ENCODE measurements at places on chromosomes 1 and 21.

DNA sequence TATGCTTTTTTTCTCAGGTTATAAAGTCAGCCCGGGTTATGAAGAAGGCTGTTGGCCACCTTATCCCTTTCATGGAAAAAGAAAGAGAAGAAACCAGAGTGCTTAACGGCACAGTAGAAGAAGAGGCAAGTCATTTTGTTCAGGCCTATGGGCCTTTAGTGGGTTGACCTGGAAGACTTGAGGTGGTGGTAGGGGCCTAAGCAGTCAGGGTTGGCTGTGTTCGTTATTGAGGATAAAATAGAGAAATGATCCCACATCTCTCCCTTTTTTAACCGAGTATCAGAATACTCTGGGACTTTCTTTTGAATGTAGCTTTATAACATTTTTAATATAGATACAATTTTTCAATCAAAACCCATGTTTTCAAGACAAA is 67.1 kb downstream of the MTR start:
- H3K4me1 ChIP-seq = peaks cover 5% of the 10 kb centered on the region
- no peaks in the 10 kb centered on the region for H3K27me3 ChIP-seq
- H3K27ac ChIP-seq = no peak overlapping the region
- H3K36me3 ChIP-seq = peaks cover 21% of the 10 kb centered on the region
- no peak for DNase-seq

DNA sequence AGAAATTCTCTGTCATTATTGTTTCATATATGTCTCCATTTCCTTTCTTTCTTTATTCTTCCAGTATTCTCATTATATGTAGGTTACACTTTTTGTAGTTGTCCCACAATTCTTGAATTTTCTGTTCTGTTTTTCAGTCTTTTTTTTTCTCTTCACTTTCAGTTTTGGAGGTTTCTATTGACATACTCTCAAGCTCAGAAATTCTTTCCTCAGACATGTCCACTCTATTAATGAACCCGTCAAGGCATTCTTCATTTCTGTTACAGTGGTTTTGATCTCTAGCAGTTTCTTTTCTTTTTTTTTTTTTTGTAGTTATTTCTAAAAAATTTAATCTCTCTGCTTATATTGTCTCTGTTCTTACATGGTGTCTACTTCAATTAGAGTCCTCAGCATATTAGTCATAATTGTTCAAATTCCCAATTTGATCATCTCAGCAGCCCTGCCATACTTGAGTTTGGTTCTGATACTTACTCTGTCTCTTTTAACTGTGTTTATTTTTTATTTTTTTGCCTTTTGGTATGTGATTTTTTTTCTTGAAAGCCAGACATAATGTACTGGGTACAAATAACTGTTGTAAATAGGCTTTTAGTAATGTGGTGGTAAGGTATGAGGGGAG is 49.5 kb upstream of the KCNK2 start:
- no peaks in the 10 kb centered on the region for H3K36me3 ChIP-seq
- H3K4me1 ChIP-seq = no peaks in the 10 kb centered on the region
- no peak for DNase-seq
- H3K27me3 ChIP-seq = peaks cover 5% of the 10 kb centered on the region
- H3K4me3 ChIP-seq = no peak overlapping the region

DNA sequence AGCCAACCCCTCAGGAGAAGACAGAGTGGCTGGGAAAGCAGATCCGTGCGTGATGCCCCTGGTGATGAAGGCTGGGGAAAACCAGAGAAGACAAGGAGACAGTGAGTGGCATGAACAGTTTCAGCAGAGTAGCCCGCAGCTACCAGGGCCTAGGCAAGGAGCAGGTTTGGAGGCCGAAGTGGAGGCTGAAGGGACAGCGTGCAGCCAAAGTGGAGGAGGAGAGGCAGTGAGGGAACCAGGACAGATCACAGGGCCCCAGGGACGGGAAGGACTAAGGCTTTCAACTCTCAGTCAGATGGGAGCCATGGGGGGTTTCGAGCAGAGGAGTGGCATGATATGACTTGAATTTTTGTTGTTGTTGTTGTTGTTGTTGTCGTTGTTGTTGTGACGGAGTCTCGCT is 59.9 kb upstream of the SELENON start:
- H3K4me1 ChIP-seq = peaks cover 30% of the 10 kb centered on the region
- peaks cover 2% of the 10 kb centered on the region for H3K36me3 ChIP-seq
- no peak for DNase-seq

- no peak for DNase-seq
- H3K27me3 ChIP-seq = peaks cover 77% of the 10 kb centered on the region
- H3K4me3 ChIP-seq = no peak overlapping the region
- H3K36me3 ChIP-seq = peaks cover 3% of the 10 kb centered on the region
Observed at GRCh38 chr1:158013840-158014730, 20.6 kb downstream of the KIRREL1 start.

DNA sequence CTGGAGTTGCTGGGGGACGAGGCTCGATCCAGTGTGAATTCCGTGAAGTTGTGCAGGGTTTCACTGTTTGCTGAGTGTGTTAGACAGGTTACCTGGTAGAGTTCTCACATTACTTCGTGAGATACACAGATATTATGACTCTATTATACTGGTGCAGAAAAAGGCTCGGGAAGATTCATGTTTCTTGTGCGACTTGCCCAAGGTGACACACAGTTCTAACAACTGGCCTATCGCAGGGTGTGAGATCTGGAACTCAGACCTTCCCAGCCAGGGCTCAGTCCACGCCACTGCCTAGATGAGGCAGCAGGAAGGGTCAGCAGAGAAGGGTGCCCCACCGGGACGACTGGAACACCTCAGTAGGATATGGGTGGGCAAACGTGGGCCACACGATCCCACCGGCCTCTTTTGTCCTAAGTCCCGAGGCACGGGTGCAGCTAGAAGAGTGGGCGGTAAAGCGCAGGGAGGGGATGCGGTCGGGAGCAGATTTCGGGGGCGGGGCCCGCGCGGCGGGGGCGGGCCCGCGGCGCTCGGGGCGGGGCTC is 296 bp upstream of the RNPEP start:
- peaks cover 24% of the 10 kb centered on the region for H3K4me1 ChIP-seq
- peak overlapping the region; percentile 78 for H3K27ac ChIP-seq
- H3K27me3 ChIP-seq = no peaks in the 10 kb centered on the region

DNA sequence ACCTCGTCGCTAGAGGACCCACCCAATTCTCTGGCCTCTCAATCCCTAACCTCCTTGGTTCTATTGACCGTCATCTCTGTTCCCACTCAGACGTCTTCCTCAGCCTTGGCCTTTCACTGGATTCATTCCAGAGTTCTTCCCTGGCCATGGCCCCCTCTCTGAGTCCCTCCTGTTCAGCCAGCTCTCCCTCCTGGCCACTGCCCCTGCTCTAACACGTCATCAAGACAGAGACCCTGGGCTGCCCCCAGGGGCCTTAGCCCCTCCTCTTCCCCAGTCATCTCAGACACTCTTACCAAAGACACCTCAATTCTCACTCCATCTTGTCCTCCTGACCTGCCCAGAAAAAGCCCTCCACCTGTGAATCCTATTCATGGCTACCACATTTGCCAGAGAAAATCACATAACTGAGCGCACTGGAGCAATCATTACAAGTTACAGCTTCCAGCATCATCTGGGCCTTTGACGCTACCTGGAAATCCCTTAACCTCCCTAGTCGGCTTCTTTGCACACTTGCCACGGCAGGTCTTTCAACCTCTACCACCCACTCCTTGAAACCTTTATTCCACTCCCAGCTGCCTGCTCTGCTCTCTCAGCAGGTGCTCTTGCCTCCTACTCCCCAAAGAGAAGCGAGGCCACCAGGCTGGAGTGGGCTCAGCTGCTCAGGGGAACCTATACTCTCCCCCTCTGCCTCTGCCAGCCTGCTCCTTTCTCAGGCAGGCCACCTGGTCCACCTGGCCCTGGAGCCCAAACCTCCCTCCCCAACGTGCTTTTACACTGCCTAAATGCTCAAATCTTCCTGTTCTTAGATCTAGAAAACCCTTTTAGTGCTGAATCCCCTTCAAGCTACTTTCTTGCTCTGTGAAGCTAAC is 14.0 kb downstream of the DCST2 start:
- H3K36me3 ChIP-seq = peaks cover 2% of the 10 kb centered on the region
- H3K4me1 ChIP-seq = peaks cover 43% of the 10 kb centered on the region
- DNase-seq = no peak

GRCh38 chr1:44071461-44071860 is 40.2 kb upstream of the SLC6A9 start:
- no peak for DNase-seq
- H3K27me3 ChIP-seq = peaks cover 54% of the 10 kb centered on the region
- H3K4me3 ChIP-seq = no peak overlapping the region
- no peak overlapping the region for H3K27ac ChIP-seq
- peaks cover 11% of the 10 kb centered on the region for H3K4me1 ChIP-seq

GRCh38 chr1:225842788-225843425 is 33.0 kb downstream of the EPHX1 start:
- H3K27me3 ChIP-seq = no peaks in the 10 kb centered on the region
- no peak overlapping the region for H3K4me3 ChIP-seq
- DNase-seq = no peak

GRCh38 chr1:116316373-116316772 is 56.7 kb upstream of the ATP1A1 start:
- H3K27me3 ChIP-seq = no peaks in the 10 kb centered on the region
- no peaks in the 10 kb centered on the region for H3K36me3 ChIP-seq
- H3K4me3 ChIP-seq = no peak overlapping the region

- H3K36me3 ChIP-seq = no peaks in the 10 kb centered on the region
- no peak for DNase-seq
- H3K27ac ChIP-seq = no peak overlapping the region
- peaks cover 18% of the 10 kb centered on the region for H3K27me3 ChIP-seq
- peaks cover 20% of the 10 kb centered on the region for H3K4me1 ChIP-seq
- no peak overlapping the region for H3K4me3 ChIP-seq
Observed at GRCh38 chr21:42657676-42658319, 4.4 kb downstream of the PDE9A start.
